ENCODE measurements at places on chromosomes 12 and 14. TPM values are rescaled to one million over a fixed set of nuclear protein-coding genes. Genes with fewer than 3 reads are reported as not detected.

KLRK1 gene
- 1.2 TPM for total RNA-seq

AGAP2 gene
- 7.3 TPM for total RNA-seq

GTF2A1 gene
- total RNA-seq, result 57.3 TPM

ZDHHC22 gene
- 5.6 TPM for total RNA-seq

APOLD1 gene
- total RNA-seq, result 44.7 TPM
